ENCODE measurements at places on chromosomes 12 and 14.
A peak's percentile ranks its signal among the peaks of the same experiment; 100 is the strongest.

DNA sequence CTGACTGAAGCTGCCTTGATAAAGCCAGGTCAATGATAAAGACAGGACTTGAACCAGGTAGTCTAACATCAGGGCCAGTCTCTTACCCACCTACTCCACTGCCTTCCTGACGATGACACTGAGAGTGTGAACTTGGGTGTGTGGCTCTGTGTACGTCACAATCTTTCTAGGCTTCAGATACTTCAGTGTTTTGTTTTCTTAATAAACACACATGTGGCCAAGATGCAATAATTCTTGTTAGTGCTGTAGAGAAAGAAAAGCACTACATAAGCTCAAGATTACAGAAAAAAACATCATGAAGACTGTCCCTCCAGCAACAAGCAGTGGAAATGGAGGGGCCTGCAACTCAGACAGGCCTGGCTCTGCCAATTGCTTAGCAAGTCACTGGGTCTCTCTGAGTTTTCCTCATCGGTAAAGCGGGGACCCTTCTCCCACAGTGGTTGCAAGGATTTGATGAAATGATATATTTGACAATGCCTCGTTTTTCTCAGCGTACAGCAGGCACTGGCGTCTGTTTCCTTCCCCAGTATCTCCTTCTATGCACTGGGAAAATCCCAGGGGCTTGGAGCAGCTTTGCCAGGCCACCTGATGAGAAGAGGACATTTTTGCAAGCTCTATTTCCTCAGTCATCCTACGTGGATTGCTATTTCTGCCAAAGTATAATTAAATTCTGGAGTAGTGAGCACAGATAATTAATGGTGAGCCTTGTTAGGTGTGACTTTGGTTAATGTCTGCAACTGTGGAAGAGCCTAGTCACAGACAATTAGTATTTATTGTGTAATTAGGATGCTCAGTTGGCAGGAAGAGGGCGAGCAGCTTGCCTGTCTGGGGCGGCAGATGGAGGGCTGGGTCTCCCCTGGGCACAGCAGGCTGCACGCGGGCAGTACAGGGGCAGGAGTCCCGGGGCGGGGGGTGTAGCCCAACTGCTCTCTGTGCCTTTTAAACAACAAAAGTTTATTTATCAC is 55.8 kb upstream of the CHGA start:
- DNase-seq = no peak

DNA sequence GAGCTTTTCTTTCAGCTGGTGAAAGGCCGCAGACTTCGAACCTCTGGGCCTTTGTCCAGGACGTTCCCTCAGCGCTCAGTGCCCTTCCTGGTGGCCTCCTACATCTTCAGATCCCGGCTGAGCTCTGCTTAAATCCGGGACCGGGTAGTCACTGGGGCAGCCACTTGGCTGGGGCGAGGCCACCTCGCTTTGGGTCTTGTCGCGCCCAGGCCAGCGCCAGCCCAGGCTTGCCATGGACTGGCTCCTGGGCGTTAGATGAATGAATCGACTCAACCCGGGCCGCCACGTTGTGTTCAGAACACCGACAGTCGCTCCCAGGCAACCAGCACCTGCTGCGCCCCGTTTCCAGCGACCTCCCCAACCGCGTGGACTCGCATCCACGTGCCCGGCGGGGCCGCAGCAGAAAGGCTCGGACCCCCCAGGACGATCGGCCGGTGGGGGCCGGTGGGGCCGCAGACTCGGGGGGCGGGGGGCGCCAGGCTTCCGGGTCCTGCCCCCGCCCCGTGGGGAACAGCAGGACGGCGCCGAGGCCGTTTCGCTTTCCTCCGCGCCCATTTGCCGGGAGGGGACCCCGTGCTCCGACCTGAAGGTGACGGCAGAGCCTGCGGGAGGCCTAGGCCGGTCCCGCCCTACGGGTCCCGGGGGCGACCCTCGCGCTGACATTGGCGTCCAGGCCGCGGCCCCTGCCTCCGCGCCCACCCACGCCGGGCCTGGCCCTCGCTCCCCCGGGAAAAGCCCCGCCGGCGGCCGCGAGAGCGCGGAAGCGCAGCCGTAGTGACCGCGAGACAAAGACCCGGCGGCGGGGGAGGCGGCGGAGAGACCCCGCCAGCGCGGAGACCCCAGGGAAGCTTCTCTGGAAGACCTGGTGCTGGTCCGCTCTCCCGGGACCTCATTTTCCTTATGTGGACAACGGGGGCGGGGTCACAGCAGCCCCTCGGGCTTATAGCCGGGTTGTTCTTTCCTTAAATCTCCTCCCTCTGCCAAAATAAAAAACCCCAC is 37.3 kb upstream of the RCOR1 start:
- DNase-seq = no peak

GRCh38 chr12:13171921-13172859 is 24.3 kb upstream of the EMP1 start:
- DNase-seq = no peak

- DNase-seq = no peak
Measured at GRCh38 chr12:99906786-99907579, 77.8 kb downstream of the ANKS1B start.

- peak; percentile 20 for DNase-seq
Measured at GRCh38 chr14:30966415-30967363, 58.8 kb upstream of the AP4S1 start.

DNA sequence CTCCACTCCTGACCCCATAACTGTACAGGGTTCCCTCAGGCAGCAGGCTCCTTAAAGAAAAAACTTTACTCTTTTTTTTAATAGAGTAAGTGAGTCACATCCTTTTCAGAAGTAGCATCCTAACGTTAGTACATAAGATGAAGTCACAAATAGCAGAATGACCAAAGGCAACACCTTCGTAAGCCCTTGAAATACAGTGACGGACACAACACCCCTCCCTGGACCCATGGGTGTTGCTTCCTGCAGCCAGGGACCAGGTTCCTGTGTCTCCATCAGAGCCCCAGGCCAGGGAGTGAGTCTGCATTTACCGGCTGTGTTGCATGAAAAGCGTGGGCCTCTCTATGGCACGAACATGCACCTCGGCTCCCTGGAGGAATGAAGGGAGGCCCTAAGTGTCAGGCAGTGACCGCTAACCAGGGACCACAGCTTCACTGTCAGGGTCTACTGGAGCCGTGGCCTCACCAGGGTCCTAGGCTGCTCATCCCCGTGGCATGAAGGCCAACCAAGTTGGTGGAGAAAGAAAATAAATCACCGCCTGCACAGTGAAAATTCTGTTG is 340.0 kb upstream of the SFSWAP start:
- DNase-seq = no peak

DNA sequence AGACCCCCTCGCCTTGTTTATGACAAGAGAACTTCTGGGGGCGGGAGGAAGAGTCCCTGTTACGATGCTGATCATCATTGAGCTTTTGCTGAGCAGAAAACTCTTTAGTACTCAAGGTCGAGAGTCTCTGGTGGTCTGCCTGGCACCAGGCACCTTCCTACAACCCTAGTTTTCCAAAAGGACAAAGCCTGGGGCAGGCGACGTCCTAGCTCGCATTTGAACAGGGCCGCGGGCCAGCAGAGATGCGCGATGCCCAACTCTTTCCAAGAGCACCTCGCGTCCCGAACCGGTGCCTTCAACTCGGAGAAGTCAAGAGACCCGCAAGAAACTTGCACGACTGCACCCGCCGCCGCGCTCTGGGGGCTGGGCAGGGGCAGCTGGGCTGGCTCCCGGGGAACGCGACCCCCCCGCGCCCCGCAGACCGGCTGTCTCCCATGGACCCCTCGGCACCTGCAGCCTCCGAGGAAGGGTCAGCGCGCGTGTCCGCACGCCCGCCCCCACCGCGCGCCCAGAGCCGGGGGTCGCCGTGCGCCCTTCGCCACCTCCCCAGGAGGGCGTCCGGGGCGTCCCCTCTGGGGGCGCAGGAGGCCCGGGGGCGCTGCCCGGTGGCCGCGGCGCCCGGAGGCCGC is 377 bp upstream of the BCL7A start:
- no peak for DNase-seq

Data from Jurkat, Clone E6-1 (cell line).